Progenitor cell of endocrine pancreas (in vitro differentiated cells): ENCODE measurements at places on chromosomes 13 and 19.

DNA sequence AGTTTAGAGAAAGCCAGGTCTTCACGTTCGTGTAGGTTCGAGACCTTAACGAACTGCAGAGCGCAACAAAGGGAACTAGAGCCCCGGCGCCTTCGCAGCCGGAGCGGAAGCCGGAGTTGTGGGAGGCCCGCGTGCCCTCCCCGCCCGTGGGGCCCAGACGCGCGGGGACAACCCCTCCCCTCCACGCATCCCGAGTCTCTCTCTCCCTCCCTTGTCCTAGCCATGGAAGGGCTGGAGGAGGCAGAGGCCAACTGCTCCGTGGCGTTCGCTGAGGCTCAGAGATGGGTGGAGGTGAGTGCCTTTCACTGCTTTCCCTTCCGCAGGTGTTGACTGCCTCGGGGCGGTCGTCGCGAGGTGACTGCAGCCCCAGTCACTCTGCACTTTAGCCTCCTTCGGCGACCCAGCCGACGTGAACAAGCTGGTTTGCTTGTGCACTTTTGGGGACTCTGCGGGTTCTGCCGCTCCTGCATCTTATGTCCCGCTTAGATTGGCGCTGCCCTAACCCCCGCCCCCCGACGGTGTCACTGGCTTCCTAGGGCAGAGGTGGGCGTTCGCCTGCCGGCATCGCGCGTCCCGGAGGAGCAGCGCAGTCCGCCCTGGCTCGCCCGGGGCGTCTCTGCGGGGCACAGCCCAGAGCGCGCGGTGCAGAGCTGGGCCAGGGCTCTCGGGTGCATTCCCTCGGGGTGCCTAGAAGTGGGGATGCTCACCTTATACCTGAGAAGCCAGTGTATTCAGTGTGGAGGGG, 478 bp downstream of the LMO7 start:
- H3K27me3 ChIP-seq = peaks cover 54% of the 10 kb centered on the region
- peak; percentile 10 for DNase-seq
- H3K4me1 ChIP-seq = no peaks in the 10 kb centered on the region
- H3K27ac ChIP-seq = no peak overlapping the region
- peak overlapping the region; percentile 61 for H3K4me3 ChIP-seq

- H3K27me3 ChIP-seq = no peaks in the 10 kb centered on the region
- DNase-seq = no peak
- peak overlapping the region; percentile 64 for H3K27ac ChIP-seq
- H3K4me1 ChIP-seq = peaks cover 2% of the 10 kb centered on the region
- H3K36me3 ChIP-seq = peaks cover 11% of the 10 kb centered on the region
Measured at GRCh38 chr19:47633996-47634395, 25.1 kb downstream of the BICRA start.

DNA sequence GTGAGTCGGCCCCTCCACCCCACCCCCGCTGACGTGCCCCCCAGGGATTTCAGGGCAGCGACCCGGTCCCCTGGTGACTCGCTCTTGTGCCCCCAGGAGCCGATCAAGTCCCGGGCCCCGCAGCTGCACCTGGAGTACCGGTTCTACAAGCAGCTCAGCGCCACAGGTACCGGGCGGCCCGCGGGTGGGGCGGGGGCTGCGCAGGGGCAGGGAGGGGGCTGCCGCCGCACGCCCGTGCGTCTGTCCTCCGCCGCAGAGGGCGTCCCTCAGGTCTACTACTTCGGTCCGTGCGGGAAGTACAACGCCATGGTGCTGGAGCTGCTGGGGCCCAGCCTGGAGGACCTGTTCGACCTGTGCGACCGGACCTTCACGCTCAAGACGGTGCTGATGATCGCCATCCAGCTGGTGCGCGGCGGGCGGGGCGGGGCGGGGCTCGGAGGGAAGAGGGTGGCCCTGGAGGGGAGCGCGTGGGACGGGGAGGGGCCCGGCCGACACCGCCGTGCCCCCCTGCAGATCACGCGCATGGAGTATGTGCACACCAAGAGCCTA, 37.1 kb downstream of the BTBD2 start:
- no peaks in the 10 kb centered on the region for H3K27me3 ChIP-seq
- no peaks in the 10 kb centered on the region for H3K4me1 ChIP-seq
- H3K27ac ChIP-seq = no peak overlapping the region
- no peak for DNase-seq
- H3K36me3 ChIP-seq = peaks cover 15% of the 10 kb centered on the region

DNA sequence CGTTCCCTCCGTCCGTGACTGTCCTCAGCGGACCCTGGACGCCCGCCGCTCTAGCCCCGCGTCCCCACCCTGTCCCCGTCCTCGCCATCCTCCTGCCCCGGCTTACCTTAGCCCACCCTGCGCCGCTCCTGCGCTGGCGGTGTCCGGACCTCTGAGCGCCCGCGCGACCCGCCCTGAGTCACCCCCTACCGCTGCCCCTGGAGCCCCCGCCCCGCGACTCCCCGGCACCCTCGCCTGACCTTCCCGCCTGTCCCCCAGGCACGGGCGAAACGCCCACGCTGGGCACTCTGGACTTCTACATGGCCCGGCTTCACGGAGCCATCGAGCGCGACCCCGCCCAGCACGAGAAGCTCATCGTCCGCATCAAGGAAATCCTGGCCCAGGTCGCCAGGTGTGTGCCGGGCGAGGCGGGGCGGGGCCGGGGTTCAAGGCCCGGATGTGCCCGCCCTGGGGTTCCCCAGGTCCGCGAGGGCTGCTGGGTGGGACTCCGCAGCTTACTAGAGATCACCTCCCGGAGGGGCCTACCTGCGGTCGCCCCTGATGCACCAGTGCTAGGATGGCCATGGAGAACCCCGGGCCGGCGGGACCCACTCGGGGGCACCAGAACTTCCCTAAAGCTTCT, 5.1 kb downstream of the HMG20B start:
- H3K4me1 ChIP-seq = peaks cover 8% of the 10 kb centered on the region
- no peak for DNase-seq
- H3K4me3 ChIP-seq = no peak overlapping the region
- H3K27me3 ChIP-seq = peaks cover 50% of the 10 kb centered on the region
- no peak overlapping the region for H3K27ac ChIP-seq

- H3K27me3 ChIP-seq = peaks cover 12% of the 10 kb centered on the region
- DNase-seq = no peak
- H3K27ac ChIP-seq = no peak overlapping the region
- no peak overlapping the region for H3K4me3 ChIP-seq
Measured at GRCh38 chr13:67538906-67539305, 308.8 kb upstream of the PCDH9 start.

- H3K36me3 ChIP-seq = peaks cover 6% of the 10 kb centered on the region
- peaks cover 7% of the 10 kb centered on the region for H3K27me3 ChIP-seq
- no peak overlapping the region for H3K27ac ChIP-seq
- H3K4me3 ChIP-seq = no peak overlapping the region
- peaks cover 11% of the 10 kb centered on the region for H3K4me1 ChIP-seq
Measured at GRCh38 chr19:36136964-36137686, 2.7 kb upstream of the CAPNS1 start.

- DNase-seq = no peak
- peaks cover 1% of the 10 kb centered on the region for H3K4me1 ChIP-seq
- H3K27ac ChIP-seq = no peak overlapping the region
- H3K36me3 ChIP-seq = peaks cover 2% of the 10 kb centered on the region
- H3K4me3 ChIP-seq = no peak overlapping the region
Measured at GRCh38 chr19:35170359-35171061, 16.0 kb downstream of the FXYD5 start.

GRCh38 chr13:84362777-84363176, 480.5 kb upstream of the SLITRK1 start:
- H3K36me3 ChIP-seq = no peaks in the 10 kb centered on the region
- no peaks in the 10 kb centered on the region for H3K4me1 ChIP-seq
- no peak overlapping the region for H3K4me3 ChIP-seq

DNA sequence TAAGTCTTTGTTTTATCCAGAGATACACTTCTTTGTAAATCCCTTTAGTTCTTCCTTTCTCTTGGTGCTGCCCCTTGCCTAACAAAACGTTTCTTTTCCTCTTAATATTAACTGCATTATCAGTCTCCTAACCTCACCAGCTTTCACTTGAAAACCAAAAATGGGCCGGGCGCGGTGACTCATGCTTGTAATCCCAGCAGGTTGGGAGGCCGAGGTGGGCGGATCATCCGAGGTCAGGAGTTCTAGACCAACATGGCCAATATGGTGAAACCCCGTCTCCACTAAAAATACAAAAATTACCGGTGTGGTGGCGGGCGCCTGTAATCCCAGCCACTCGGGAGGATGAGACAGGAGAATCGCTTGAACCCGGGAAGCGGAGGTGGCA, 329.8 kb upstream of the MIR17HG start:
- no peak for DNase-seq
- no peak overlapping the region for H3K4me3 ChIP-seq
- H3K27ac ChIP-seq = no peak overlapping the region
- peaks cover 1% of the 10 kb centered on the region for H3K4me1 ChIP-seq
- no peaks in the 10 kb centered on the region for H3K36me3 ChIP-seq

GRCh38 chr19:5302396-5302795, 38.2 kb downstream of the PTPRS start:
- H3K27ac ChIP-seq = peak overlapping the region; percentile 70
- H3K27me3 ChIP-seq = no peaks in the 10 kb centered on the region
- no peak overlapping the region for H3K4me3 ChIP-seq
- DNase-seq = no peak
- peaks cover 5% of the 10 kb centered on the region for H3K36me3 ChIP-seq

DNA sequence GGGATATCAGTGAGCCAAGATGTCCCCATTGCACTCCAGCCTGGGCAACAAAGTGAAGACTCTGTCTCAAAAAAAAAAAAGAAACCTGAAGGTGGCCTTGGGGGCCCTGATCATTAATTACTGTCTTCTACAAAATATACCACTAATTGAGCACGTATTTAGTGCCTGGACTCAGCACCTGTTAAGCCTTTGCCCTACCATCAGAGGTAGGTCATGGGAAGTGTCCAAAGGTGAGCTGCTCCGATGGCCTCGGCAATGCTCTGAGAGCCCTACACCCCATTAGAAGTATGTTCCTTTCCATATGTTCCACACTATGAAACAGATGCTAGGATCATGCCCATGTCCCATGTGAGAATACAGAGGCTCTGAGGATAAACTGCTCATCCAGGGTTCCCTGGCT, 20.9 kb downstream of the NOSIP start:
- peaks cover 23% of the 10 kb centered on the region for H3K36me3 ChIP-seq
- H3K4me3 ChIP-seq = no peak overlapping the region
- H3K4me1 ChIP-seq = peaks cover 18% of the 10 kb centered on the region
- DNase-seq = no peak
- H3K27ac ChIP-seq = no peak overlapping the region
- no peaks in the 10 kb centered on the region for H3K27me3 ChIP-seq

DNA sequence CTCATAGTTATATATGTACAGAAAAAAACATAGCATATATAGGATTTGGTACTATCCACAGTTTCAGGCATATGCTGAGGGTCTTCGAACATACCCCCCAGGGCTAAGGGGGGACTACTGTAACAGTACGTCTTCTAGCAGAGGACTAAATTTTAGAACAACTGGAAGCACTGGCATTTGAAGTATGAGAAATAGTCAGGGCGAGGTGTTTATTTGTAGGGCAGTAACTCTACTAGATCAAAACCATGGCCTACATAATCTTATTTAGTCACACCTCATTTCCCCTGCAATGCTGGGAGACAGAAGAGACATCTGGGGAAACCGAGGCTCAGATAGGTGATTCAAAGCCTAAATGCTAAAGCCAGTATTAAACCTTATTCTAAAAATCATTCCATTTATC, 245.6 kb downstream of the DCT start:
- H3K4me3 ChIP-seq = no peak overlapping the region
- peaks cover 7% of the 10 kb centered on the region for H3K4me1 ChIP-seq
- H3K36me3 ChIP-seq = no peaks in the 10 kb centered on the region
- no peaks in the 10 kb centered on the region for H3K27me3 ChIP-seq
